ENCODE measurements at places on chromosomes 16 and 17. TPM values are rescaled to one million over a fixed set of nuclear protein-coding genes. Genes with fewer than 3 reads are reported as not detected.

The TMEM88 gene
- 42.5 TPM for total RNA-seq

- no peak overlapping the region for H3K4me3 ChIP-seq
- H3K4me1 ChIP-seq, result no peaks in the 10 kb centered on the region
- H3K27me3 ChIP-seq, result no peaks in the 10 kb centered on the region
- no peak for DNase-seq
These were observed 22.3 kb upstream of the PABPN1L start for GRCh38 chr16:88888461-88889387.

GRCh38 chr17:32458371-32458770 lies 14.1 kb downstream of the PSMD11 start:
- H3K4me3 ChIP-seq, result no peak overlapping the region
- no peaks in the 10 kb centered on the region for H3K4me1 ChIP-seq
- H3K27ac ChIP-seq, result no peak overlapping the region
- no peak for DNase-seq
- H3K36me3 ChIP-seq, result peaks cover 85% of the 10 kb centered on the region
- no peaks in the 10 kb centered on the region for H3K27me3 ChIP-seq

DNA sequence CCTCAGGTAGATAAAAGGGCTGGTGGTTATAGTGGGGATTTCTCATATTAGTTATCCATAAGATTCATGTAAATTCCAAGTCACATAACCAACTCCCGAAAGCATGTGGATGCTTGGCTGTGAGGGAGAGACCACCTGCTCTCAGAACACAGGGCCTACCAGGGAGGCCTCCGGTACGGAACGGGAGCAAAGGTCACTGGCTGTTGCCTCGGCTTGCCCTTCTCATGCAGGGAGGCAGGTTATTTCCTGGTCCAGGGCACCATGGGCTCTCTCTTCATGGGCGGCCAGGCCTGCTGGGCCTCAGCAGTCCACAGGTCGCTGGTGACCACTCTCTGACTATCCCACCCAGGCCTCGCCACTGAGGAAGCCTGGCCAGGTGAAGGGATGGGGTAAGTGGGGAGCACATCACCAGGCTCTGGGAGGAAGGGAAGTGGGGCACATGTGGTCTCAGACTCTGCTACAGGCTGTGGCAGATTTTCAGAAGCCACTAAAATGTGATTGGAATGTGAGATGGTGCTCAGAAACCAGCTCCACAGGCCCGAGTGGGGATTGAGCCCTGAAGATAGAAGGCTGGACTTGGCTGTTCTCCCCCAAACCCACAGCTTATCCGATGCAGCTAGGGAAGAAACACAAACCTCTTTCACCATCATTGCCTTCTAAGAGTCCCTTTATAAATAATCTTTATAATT lies 45.4 kb downstream of the HNF1B start:
- no peaks in the 10 kb centered on the region for H3K36me3 ChIP-seq
- H3K4me3 ChIP-seq, result no peak overlapping the region
- no peak for DNase-seq
- peaks cover 19% of the 10 kb centered on the region for H3K4me1 ChIP-seq
- H3K27ac ChIP-seq, result no peak overlapping the region
- H3K27me3 ChIP-seq, result no peaks in the 10 kb centered on the region

All from right atrium auricular region (tissue), 2 donors.